Stimulated activated CD4-positive, alpha-beta T cell treated with anti-CD3 and anti-CD28 coated beads, Interleukin-12 subunit alpha, Interleukin-12 subunit beta, amount 100 ng/mL, for 24 hours (primary cell): ENCODE measurements at places on chromosomes 2 and 18.

GRCh38 chr2:211259831-211260476 lies 703.6 kb downstream of the CPS1 start:
- DNase-seq: no peak

DNA sequence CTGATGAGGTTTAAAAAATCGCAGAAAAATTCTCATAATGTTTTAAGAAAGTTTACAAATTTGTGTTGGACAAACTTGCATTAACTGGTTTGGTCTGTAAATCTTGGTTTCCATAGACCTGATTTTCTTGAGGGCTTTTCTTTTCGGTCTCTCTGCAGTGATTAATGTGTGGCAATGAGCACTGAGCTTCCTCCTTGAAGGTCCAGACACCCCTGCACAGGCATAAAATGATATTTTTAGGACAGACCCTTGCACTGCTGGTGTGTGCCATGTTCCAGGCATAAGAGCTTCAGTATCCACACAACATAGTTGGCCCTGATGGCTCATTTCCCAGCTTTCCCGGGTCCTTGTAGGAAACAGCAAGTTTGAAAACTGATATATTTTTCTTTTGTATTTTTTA lies 33.7 kb downstream of the MRPL33 start:
- no peak for DNase-seq

- DNase-seq: no peak
Observed at GRCh38 chr2:237438080-237438940, 24.3 kb upstream of the COL6A3 start.

GRCh38 chr18:49959176-49959575 lies 145.8 kb upstream of the ACAA2 start:
- DNase-seq: no peak

- DNase-seq: no peak
Observed at GRCh38 chr18:49321797-49322461, 138.5 kb downstream of the DYM start.

- DNase-seq: no peak
Observed at GRCh38 chr18:12346240-12346565, 30.8 kb downstream of the AFG3L2 start.

- DNase-seq: no peak
Observed at GRCh38 chr2:225814554-225814953, 415.0 kb downstream of the NYAP2 start.

DNA sequence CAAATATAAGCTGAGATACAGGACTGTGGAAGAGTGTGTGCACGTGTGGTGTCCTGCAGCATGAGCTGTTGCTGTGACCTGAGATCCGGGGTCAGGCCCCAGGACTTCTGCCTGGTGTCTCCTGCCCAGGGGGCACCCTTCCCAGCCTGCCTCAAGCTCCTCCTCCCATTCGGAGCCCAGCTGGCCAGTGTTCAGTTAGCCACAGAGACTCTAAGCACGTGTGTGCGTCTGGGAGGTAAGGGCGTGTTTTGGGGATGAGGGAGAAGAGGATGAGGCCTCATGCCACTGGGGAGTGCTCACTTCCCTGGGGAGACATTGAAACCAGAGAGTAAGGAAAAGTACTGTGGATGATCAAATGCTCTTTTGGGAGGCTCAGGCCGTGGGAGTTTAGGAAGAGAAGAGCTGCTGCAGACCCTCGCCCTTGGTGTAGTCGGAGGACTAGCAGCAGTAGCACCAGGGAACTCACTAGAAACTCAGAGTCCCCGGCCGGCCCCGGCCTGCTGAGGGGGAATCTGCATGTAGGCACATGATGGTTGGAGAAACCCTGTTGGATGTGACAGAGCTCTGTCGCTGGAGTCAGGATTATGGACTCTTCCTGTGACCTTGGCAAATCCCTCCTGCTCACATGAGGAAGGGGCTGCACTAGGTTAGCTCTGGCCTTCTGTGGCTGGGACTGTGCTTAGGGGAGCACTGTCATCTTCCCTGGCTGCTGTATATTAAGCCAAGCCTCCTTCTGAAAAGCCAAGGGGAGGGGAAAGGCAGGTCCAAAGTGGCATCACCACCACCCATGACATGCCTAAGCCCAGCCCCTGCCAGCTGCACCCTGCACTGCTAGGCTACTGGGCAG lies 231.1 kb downstream of the DYSF start:
- DNase-seq: no peak

GRCh38 chr2:183284606-183285005 lies 160.4 kb downstream of the NUP35 start:
- DNase-seq: no peak

DNA sequence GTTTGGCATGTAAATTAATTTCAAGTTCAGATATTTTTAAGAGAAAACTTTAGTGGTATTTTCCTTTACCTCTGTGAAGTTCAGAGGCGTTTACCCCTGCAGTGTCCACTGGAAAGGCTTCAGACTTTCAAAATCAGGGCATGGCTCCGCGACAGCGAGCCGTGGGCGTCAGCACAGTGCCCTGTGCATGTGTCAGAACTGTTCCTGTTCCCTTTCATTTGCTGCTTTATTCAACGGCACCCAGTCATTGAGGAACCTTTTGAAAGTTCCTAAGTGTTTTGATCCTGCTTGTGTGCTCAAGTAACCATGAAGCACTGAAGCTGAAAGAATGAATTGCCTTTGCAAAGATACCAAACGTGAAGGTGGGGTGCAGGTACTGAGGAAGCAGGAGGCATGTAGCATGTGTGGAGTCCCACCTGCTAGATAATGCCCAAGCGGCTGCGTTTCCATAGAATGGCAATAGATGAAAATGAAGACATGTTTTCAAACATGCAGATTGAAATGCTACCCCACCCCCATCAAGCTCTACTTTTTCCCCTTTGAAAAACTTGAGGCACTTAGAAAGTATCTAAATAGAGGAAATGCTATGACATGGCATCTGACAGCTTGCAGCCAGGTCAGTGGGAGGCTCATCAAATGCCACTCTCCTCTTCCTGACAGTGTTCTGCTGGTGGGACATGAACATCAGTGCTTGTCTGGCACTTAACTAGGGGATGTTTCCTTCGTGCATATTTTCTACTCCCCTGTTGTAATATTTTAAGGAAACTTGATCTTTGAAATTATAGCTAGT lies 148.6 kb downstream of the ZNF236 start:
- DNase-seq: no peak

GRCh38 chr2:44086629-44087028 lies 82.0 kb upstream of the PPM1B start:
- DNase-seq: no peak

- no peak for DNase-seq
Observed at GRCh38 chr2:8158711-8159110, 523.1 kb upstream of the ID2 start.

DNA sequence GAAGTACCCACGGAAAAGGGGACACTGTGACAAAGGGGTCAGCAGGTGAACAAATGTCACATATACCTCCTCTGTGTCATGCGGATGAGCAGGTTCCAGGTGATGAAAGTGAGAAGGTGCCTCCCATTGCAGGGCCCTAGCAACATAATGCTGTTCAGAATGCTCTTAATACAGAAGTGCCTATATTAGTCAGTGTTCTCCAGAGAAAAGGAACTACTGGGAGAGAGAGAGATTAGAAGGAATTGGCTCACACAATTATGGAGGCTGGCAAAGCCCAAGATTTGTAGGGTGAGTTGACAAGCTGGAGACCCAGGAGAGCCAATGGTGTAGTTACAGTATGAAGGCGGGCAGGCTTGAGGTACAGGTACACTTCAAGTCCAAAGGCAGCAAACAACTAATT lies 98.1 kb upstream of the CDC42EP3 start:
- no peak for DNase-seq

DNA sequence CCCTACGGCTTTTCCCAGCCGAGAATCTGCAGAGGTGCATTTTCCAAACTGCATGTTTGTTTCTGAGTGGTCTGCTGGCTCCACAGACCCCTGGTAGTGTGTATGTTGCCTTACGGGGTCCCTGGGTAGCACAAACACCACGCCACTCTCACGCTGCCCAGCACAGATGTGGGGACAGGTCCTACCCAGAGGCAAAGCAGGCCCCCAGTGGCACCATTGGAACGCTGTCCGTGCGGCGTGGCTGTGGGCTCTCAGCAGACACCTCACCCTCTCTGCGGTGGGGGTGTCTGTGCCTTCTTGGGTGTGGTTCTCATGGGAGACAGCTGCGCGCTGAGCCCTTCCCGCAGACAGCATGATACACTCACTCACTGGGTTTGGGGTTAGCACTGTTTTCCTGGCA lies 137.4 kb downstream of the NFATC1 start:
- DNase-seq: no peak

DNA sequence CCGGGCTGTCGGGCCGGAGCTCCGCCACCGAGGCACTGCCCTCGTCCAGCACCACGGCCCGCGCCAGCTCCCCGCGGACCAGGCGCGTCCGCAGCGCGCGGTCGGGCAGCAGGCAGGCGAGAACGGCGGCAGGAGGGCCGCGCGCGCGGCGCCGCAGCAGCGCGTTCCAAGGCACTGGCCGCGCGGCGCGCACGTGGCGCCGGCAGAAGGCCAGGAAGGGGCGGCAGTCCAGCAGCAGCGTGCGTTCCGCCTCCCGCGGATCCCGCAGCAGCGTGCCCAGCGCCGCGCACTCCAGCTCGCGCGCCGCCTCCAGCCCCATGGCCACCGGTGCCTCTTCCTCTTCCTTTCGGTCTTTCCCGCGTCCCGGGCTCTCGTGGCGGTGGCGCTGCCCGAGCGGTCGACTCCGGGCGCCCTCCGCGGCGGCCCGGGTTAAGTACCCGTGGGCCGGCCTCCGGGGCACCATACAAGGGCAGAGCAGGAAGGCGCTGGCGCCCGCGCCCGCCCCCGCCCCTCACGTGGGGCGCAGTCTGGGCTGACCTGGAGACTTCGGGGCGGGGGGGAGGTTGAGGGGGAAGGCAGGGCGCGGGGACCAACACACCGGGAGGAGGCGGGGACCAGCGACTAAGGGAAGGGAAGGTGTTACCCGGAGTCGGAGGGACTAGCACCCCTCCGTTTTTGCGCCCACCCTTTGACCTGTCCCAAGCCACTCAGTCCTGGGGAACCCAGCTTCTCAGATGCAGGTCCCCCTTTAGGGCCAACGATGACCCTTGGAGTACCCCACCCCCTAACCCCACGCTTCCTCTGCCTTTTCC lies at the start of gene DUSP2:
TSS of gene DUSP2 (minus strand) at position 405 of the 812 bp plus-strand sequence. CDS start at position 319, 86 bp downstream.
- DNase-seq: peak; percentile 91

DNA sequence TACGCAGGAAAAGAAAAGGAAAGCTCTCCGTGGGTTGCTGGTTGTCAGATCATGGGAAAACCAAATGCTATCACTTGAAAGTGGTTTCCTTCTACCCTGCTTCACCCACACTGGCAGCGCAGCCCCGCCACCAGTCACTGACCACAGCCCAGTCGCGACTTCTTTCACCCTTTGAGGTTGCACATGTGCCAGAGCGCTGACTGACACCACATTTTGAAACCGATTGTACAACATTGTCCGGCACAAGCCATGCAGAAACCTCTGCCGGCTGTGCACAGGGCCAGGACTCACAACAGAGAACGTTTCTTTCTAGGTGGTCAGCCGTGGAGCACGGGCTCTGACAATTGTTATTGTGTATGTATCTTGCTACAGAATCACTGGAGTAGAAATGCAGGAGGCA lies 827.2 kb upstream of the POU3F3 start:
- no peak for DNase-seq

DNA sequence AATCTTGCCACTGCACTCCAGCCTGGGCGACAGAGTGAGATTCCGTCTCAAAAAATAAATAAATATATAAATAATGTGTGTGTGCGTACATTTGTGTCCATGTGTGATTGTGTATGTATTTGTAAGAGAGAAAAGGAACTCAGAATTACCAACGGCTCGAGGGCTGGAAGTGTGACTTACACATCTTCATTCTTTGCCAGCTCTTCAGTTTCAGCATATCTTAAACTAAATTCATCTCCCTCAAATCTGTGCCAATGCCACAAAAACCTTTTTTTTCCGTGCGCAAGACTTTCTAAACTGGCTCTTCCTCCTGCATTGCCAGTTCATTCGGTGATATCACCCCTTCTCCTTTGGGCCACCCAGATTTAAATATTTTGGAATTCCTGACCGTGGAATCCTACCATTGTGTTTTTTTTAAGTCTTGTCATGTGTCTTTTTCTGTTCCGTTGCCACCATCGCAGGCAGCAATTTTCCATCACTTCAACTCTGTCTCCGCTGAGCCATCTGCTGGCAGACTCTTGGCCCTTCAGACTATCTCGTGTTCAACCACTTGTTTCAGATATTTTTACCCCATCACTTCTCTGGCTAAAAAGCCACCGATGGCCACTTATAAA lies 77.0 kb upstream of the ZNF532 start:
- no peak for DNase-seq

DNA sequence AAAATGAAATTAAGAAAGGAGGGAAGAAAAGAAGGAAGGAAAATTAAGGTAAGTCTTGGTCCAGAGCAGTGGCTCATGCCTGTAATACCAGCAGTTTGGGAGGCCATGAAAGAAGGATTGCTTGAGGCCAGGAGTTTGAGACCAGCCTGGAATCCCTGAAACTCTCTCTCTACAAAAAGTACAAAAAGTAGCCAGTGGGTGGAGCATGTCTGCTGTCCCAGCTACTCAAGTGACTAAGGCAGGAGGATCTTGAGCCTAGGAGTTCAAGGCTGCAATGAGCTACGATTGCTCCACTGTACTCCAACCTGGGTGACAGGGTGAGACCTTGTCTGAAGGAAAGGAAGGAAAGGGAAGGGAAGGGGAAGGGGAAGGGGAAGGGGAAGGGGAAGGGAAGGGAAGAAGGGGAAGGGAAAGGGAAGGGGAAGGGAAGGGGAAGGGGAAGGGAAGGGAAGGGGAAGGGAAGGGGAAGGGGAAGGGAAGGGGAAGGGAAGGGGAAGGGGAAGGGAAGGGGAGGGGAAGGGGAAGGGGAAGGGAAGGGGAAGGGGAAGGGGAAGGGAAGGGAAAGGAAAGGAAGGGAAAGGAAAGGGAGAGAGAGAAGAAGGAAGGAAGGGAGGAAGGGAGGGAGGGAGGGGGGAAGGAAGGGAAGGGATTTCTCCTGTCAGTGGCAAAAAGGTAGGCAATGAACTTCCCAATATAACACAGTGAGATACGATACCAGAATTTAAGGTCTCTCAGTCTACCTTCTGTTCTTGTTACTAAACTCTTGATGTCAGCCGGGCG lies 412.8 kb downstream of the CMPK2 start:
- no peak for DNase-seq
